Karpas-422 (cell line): ENCODE measurements at places on chromosomes 13 and 19. TPM values are rescaled to one million over a fixed set of nuclear protein-coding genes. Genes with fewer than 3 reads are reported as not detected.

GRCh38 chr13:44263751-44264620 lies 109.6 kb upstream of the SERP2 start:
- no peak overlapping the region for H3K27ac ChIP-seq
- H3K36me3 ChIP-seq = no peaks in the 10 kb centered on the region
- no peak overlapping the region for H3K4me3 ChIP-seq

The PRR19 gene
- 0.25 and 1.2 TPM in 2 replicates for total RNA-seq

DNA sequence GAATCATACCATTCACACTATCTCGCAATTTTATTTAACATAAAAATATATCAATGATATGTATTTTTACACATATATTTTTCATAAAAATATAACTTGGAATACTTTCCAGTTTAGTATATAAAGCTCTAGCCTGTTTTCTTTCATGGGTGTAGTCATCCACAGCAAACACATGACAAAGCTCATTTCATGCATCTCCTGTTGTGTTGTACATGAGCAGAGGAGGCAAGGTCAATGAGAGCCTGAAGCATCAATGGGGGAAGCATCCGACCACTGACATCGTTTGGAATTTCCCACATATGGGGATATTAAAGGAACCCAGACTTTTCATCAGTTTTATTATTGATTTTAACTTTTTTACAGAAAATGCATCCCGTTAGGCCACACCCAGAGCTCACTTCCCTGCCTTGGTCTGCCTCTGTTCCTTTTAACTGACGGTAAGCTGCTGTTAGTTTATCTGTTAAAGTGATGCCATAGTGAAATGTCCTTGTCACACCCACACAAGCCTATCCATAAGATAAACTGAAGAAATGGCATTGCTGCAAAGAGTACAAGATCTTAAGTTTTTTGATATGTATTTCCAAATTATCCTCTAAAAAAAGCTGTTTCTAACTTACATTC lies 44.0 kb downstream of the MIPEP start:
- peaks cover 51% of the 10 kb centered on the region for H3K4me1 ChIP-seq
- DNase-seq = no peak
- H3K4me3 ChIP-seq = no peak overlapping the region
- H3K36me3 ChIP-seq = no peaks in the 10 kb centered on the region
- H3K27ac ChIP-seq = no peak overlapping the region

- H3K4me1 ChIP-seq = no peaks in the 10 kb centered on the region
- peaks cover under 1% of the 10 kb centered on the region; the same call in 1 of the 2 replicates for H3K27me3 ChIP-seq
- no peak overlapping the region for H3K4me3 ChIP-seq
- H3K36me3 ChIP-seq = no peaks in the 10 kb centered on the region
- no peak for DNase-seq
Observed at GRCh38 chr13:46232281-46232680, 20.6 kb downstream of the LRRC63 start.

DNA sequence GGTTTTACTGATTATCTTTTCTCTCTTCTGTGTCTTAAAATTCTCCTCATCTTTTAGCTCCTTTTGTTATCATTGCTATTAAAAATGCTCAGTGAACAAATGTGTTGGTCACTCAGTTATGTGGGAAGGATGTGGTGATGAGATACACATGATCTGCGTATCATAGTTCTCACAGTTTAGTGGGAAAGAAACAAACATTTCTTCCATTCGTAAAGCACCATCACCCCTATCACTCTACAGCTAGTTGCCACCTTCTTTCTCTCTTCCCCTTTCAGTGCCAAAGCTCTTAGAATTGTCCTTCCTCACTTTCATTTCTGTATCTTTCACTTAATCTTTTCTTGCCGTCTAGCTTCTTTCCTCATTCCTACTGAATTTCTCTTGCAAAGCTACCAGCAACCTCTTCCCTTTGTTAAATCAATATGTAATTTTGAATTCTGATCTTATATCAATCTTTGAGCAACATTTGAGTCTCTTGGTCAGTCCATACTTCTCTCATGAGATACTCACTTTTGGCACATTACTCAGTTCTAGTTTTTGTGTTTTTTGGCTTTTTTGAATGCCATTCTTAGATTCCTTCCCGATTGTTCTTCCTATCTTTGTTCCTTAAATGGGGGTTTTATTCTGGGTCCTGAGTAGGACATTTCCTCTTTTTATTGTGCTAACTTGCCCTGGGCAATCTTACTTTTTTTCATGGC lies 122.3 kb downstream of the PCCA start:
- no peak overlapping the region for H3K4me3 ChIP-seq
- H3K36me3 ChIP-seq = no peaks in the 10 kb centered on the region
- no peak overlapping the region for H3K27ac ChIP-seq
- peaks cover 8% of the 10 kb centered on the region; the same call in 1 of the 2 replicates for H3K4me1 ChIP-seq

GRCh38 chr13:80116107-80116506 lies 224.8 kb downstream of the SPRY2 start:
- H3K27me3 ChIP-seq = no peaks in the 10 kb centered on the region
- H3K36me3 ChIP-seq = no peaks in the 10 kb centered on the region
- H3K27ac ChIP-seq = no peak overlapping the region
- H3K4me3 ChIP-seq = no peak overlapping the region
- no peaks in the 10 kb centered on the region for H3K4me1 ChIP-seq
